Activated naive CD8-positive, alpha-beta T cell treated with anti-CD3 and anti-CD28 coated beads, Interleukin-2, amount 50 U/mL, for 24 hours (primary cell): ENCODE measurements at places on chromosomes 3 and 15.

DNA sequence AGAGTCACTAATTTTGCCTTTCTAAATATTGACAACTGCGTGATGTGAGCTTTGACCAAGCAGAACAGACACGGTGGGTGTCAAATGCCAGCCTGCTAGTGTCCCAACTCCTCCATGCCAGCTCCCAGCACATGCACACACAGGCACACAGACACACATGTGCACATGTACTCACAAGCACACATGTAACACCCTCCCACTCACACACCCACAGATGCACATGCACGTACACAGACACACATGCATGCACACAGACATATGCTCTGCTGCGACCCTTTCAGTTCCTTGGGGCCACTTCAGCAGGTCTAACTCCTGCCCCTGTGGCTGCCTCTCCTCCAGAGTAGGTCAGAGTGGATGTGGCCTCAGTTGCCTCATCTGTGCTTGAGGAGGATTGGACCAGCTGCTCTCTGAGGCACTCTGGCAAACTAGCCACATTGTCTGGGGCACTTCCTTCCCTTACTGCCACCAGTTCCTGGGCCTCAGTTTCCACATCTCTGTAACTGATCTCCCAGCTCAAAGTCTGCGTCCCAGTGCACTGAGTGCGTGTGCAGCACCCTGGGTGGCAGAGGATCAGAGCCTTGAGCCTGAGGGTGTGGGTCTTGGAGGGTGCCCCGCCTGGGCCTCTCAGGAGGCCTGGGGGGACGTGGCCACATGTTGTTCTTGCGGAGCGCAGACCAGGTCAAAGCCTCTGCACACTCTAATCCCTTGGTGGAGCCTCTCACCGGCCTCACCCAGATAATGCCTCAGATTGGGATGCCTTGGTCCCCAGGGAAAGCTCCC, 55.0 kb upstream of the PRR23E start:
- DNase-seq: no peak

DNA sequence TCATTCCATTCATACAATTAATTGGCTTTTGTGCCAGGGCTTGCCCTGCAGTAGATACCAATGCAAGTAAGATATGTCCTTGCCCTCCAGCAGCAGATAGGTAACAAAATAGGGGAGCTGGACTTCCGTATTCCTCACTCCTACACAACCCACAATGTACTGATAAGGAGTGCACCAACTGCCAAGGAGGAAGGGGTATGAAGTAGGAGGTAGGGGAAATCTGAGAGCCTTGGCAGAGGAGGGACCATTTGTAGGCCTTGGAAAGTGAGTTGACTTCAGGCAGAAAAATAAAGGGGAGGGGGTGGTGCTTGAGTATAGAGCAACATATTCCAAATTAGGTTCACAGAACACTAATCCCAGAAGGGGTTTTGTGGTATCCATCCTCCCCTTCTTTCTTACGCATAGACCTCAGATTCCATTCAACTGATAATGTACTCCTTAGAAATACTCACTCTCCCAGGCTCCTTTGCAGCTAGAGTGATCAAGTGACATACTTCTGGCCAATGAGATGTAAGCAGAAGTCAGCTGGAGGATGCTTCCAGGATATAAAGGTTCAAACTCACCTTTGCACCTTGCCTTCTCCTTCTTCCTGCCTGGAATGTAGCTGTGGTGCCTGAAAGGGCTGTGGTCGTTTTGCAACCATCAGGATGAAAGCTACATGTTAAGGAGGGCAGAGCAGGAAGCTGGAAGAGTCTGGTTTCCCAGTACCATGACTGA, 127.1 kb upstream of the SMAD3 start:
- no peak for DNase-seq

GRCh38 chr3:29384640-29385039, 103.8 kb downstream of the RBMS3 start:
- no peak for DNase-seq

DNA sequence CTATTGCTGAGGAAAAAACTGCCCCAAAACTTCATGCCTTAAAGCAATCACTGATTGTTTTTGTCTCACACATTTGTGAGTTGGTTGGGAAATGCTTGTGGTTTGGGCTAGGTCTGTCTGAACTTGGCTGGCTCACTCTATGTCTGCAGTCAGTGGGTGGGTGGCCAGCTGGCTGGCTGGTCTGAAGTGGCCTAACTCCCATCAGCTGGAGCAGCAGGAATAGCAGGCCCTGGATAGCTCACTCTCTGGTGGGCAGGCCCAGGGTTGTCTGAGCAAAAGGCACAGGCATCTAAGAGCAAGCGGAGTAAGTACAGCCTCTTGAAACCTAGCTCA, 37.7 kb upstream of the PRR20G start:
- no peak for DNase-seq

- DNase-seq: no peak
These were observed 38.4 kb upstream of the RBP1 start for GRCh38 chr3:139577909-139578308.

- DNase-seq: no peak
These were observed 36.3 kb downstream of the PRICKLE2 start for GRCh38 chr3:64188810-64189560.

GRCh38 chr3:128879991-128880390, 571 bp downstream of the ACAD9 start:
- DNase-seq: no peak

DNA sequence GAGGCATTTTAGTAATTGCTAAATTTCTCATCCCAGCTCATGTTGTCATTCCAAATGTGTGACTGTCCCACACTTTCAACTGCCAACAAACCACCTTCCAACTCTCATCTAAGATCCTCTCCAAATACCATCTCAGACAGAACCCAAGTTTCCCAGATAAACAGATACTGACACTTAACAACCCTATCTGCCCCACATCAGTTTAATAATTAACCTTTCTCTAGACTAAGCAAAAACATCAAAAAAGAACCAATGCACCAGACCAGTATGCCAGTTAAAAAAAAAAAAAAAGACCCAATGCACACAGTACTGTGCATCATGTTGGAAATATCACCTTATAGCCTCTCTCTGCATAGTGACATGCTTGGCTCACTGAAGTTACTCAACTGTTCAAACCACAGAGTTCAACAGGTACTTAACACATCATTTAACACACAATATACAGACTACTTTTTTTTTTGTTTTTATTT, 5.5 kb downstream of the SFMBT1 start:
- DNase-seq: no peak

DNA sequence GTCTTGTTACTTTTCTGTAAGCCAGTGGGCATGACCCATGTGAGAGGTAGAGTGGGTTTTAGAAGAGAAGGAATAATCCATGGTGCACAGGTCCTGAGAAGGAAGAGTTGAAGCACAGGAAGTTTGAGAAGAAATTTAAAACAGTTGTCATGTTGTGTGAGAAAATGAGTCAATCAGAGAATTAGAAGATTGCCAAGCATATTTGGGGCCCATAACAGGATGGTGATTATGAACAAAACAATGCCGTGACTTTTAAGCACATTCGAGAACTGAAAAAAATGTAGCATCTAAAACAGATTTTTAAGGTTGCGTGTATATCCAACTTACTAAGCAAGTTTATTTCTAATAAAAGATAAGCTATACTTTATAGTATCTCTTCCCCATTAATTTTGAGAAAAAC, 198.7 kb downstream of the RORA start:
- no peak for DNase-seq

DNA sequence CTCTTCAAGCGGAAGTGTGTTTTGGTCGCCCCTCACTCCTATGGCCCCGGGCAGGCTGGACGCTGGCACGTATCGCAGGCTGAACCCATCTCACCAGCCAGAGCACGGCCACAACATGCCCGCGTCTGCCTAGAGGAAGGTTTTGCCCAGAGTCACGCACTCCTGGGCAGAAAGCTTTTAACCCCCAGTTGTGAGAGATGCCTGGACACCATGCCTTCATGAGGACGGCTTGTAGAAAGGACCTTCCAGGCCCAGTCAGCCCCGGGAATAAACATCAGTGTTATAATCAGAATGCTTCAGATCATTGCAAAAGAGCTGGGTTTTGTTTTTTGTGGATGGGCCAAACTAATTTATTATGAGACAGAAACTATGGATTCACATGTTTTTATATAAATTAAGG, 16.5 kb downstream of the CYFIP1 start:
- no peak for DNase-seq

GRCh38 chr3:125316949-125317348, 58.2 kb downstream of the ZNF148 start:
- DNase-seq: no peak

- DNase-seq: no peak
These were observed 37.0 kb downstream of the GNB5 start for GRCh38 chr15:52153900-52154895.

DNA sequence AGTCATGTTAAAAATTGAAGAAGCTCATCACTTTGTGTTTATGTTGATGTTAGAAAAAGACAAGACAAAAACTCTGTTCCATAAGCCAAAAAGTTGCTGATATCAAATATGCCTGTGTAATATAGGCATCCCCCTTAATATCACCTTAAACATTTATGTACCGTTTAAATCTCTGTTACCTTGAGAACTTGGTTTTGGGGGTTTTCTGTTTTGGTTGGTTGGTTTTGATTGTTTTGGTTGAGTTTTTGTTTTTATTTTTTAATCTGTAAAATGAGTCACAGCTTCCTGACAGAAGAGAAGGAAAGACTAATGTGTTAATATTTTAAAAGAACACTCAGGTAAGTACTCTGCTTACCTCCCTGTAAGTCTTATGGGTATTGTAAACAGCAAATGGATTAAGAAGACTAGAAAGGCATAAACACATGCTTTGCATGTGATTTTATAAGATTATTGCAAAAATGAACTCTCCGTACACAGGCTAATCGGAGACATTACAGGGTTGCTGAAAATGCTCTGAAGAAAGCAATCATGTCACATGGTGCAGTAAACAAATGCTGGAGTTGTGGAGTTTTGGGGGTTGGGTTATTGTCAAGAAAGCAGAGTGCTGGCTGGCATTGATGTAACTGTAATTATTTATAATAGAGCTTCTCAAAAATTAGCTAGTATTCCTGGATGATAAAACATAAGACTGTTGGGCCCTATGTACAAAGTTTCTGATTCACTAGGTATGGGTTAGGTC, 69.5 kb upstream of the MBNL1 start:
- no peak for DNase-seq

DNA sequence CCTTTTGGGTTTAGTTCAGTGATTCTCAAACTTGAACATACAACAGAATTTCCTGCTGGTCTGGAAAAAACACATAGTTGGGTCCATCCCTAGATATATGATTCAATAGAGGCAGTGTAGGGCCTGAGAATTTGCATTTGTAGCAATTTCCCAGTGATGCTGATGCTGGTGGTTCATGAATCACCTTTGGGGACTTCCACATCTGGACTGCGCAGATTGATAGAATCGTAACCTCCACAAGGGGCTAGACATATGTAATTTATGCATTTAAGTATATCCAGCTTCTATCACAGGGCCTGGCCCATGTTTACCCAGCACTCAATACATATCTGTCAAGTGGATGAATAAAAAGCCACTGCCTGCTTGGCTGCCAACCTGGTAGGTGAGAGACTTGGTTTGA, 33.8 kb upstream of the SUCLG2 start:
- no peak for DNase-seq

DNA sequence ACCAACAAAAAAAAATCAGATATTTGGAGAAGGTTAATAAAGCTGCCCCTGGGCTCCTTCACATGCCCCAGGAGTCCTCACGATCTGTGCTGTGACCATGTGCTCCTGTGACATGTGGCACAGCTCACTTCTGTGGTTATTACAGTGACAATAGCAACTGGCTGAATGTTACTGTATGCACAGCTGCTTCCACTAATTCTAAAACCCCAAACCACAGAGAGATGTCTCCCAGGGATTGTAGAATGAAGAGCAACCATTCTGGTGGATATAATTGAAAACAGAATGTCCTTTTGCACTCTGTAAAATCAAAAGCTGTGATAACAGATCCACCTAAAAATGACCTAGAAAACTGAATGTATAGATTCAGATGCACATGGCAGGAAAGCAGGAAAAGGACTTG, 489.2 kb upstream of the CNTN4 start:
- no peak for DNase-seq
